ENCODE measurements at places on chromosomes 6 and 20. TPM values are rescaled to one million over a fixed set of nuclear protein-coding genes. Genes with fewer than 3 reads are reported as not detected.
A peak's percentile ranks its signal among the peaks of the same experiment; 100 is the strongest.

DNA sequence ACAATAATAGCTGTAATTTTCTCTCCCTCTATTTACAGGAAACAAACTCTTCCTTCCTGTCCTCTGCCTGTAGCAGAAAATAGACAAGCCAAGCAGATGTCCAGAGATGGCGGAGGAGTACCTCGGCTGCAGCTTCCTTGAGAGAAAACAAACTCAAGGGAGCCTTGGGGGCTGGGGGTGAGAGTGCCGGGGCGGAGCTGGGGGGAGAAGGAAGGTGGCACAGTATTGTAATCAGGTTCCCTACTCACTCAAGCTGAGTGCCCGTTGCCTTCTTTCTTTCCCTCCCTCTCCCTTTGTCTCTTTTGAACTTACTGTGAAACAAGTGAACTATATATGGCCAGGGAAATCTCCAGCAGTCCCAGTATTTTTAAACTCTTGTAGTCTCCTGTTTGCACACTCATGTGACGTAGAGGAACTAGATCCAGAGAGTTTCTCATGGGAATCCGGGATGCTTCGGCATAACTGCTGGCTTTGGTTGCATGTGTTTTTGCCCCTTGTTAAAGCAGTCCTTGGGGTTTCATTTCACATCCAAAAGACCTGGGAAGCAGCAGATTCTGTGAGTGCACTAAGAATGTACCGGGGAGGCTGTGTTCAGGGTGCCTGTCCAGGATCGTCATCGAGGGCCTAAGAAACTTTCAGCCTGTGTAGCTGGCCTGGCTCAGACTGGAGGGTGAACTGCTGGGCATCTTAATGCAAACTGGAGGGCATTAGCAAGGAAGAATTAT lies 44.6 kb upstream of the HDDC2 start:
- peaks cover 3% of the 10 kb centered on the region for H3K27me3 ChIP-seq
- no peaks in the 10 kb centered on the region for H3K4me1 ChIP-seq
- H3K4me3 ChIP-seq, result no peak overlapping the region
- peak overlapping the region; percentile 38 for H3K27ac ChIP-seq

- peaks cover 72% of the 10 kb centered on the region for H3K27me3 ChIP-seq
- no peak overlapping the region for H3K4me3 ChIP-seq
- H3K36me3 ChIP-seq, result no peaks in the 10 kb centered on the region
- H3K4me1 ChIP-seq, result no peaks in the 10 kb centered on the region
- H3K27ac ChIP-seq, result no peak overlapping the region
These were observed 632 bp downstream of the LIN28B start for GRCh38 chr6:104957301-104958177.

- peak; percentile 31 for ATAC-seq
- H3K4me1 ChIP-seq, result peaks cover 40% of the 10 kb centered on the region
- no peak overlapping the region for H3K27ac ChIP-seq
- no peaks in the 10 kb centered on the region for H3K27me3 ChIP-seq
- H3K4me3 ChIP-seq, result no peak overlapping the region
These were observed 37.6 kb upstream of the ZBP1 start for GRCh38 chr20:57657535-57658446.

Gene MOCS1
- total RNA-seq, result 31.4 TPM

Gene HNF4A
- not detected for total RNA-seq
